ENCODE measurements at places on chromosomes 3 and 15. TPM values are rescaled to one million over a fixed set of nuclear protein-coding genes. Genes with fewer than 3 reads are reported as not detected.

DNA sequence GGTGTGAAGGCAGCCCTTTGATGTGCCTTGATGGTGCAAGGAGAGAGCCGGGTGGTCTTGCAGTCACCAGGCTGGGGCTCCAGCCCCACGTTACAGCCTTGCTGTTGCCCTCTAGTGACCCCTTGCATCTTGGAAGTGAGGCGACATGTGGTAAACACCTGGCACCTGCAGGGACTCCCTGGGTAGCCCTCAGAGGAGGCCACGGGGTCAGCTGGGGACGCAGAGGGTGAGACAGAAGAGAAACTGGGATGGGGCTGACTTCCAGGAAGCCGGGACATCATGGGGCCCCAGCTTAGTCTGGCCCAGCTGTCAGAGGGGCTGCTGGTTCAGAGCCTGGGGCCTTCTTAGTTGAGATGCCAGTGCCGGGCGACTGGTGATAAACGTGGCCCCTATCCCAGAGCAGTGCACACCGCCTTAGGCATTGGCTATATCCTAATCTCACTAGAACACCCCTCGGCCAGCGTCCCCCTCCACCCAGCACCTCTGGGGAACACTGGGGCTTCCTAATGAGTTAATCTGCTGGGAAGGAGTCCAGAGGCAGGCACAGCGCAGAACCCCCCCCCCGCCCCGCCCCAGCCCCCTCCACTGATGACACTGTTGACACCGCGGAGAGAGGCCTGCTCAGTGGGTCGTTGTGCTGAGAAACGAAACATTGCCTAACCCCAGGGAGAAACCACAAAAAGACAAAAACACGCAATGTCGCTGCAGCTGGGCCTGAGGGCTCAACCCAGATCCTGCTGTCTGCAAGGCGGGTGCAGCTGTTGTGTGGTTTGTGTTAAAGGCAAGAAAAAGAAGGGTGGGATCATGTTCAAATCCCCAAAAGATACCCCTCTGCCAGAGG, 60.5 kb upstream of the KLF13 start:
- DNase-seq = no peak

GRCh38 chr3:185353823-185354614, 8.9 kb upstream of the MAP3K13 start:
- peak; percentile 72 for DNase-seq

- DNase-seq = no peak
Observed at GRCh38 chr15:52206446-52206845, 15.3 kb upstream of the GNB5 start.

DNA sequence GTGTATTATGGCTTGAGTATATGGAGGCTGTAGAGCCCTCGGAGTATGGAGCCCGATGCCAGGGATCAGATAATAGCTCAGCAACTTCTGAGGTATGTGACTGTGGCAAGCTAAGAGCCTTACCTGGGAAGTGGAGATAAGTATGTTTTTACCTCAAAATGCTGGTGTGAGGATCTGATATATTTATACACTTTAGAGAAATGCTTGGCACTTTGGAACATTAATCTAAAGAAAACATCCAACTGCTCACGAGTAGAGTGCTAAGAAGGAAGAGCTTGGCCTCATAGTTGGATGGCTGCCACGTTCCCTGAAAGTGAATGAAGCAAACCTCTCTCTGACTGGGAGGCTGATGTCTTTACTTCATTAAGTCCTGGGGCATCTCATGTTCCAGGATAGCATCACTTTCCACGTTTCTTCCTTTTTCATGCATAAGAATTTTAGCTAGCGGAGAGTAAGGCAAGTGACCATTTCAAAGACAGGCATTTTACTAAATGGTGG, 58.9 kb upstream of the GOLGA8J start:
- no peak for DNase-seq

DNA sequence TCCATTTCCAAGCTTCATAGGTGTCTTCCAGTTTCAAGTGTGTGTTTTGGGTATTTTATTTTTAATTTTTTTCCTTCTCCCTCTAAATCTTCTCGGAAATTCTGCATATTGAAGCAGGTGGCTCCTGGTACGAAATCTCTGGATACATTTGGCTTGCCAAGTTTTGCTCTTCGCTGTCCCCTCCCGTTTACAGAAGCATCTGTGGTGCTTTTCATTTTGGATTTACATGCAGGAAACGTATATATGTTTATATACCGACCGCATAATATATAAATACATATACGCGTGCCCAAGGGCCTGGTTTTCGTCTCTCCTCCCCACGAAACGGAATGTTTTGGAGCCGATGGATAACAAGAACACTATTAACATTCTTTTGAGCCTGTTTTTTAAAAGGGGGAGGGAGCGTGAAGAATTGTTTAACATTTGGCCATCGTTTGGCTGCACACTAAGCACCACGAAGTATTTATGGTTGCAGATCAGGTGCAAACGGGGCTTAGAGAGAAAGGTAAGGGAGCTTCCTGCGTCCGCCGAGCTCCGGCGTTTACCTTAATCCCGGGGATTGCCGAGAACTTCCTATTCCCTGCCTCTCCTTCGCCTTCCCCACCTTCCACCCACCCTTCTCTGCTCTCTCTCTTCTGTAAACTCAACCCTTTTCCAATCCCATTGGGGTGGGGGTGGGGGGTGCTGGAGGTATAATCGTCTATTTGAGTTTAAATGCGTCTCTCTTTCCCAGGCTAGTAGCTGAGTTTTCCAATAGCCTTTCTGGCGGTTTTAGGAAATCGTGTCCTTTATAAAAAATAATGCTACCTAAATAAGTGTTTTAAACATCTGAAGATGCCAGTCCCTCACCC, 1.1 kb upstream of the NLGN1 start:
- DNase-seq = peak; percentile 6

DNA sequence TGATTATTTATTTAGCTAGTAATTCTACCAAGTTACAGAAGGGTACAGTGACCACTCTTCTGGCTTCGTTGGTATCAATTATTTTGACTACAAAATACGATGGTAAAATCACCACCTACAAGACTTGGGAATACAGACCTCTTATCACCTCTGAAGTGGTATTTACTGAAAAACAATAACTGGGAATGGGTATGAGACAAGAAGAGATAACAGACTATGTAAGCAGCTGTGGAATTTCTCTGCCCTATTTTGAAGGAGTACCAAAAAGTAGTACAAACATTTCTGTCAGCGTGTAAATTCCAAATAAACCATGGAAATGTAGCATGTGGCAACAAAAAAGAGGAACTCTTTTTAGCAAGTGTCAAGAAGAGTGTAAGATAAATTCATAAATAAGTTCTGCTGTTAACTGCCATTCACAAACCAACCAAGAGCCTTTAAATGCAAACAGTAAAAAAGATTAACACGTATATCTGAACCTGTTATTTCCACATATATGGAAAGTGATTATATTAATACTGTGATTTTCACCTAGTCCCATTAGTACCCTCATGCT, 77.0 kb upstream of the SLC12A8 start:
- no peak for DNase-seq

DNA sequence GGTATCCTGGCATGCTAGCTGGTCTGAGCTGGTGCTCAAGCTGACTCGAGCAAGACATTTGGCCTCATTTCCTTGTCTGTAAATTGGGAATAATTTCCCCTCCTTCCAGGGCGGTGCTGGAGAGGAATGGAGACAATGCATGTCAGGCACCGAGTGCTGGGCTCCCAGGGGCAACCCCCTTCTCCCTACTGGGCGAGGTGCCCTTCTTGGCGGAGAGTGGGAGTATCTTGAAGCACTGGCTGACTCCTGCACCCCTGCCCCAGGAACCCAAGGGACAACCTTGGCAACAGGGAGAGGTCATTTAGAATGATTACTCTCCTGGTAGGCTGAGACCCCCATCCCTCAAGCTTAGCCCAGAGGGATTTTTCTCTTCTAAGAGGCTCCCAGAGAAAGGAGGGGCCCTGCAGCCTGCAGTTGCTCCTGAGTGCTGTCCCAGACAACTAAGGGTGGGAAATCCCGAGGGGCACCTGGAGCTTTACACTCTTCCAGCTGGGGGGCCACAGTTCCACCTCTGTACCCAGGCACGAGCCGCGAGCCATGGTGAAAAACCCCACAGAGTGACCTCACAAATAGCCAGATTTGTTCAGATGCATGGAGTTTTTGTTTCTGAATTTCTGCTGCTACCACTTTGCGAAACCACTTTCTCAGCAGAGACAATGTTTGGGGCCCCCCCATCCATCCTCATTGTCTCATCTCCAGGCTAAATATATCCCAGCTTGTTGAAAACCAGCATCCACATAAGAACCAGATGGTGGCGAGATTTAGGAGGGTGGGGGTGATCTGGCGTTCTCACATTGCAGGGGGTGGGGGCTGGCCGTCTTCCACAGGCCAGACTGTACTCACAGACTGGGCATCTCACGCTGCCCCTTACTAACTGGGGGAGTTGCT, 44.8 kb downstream of the ABTB1 start:
- no peak for DNase-seq

DNA sequence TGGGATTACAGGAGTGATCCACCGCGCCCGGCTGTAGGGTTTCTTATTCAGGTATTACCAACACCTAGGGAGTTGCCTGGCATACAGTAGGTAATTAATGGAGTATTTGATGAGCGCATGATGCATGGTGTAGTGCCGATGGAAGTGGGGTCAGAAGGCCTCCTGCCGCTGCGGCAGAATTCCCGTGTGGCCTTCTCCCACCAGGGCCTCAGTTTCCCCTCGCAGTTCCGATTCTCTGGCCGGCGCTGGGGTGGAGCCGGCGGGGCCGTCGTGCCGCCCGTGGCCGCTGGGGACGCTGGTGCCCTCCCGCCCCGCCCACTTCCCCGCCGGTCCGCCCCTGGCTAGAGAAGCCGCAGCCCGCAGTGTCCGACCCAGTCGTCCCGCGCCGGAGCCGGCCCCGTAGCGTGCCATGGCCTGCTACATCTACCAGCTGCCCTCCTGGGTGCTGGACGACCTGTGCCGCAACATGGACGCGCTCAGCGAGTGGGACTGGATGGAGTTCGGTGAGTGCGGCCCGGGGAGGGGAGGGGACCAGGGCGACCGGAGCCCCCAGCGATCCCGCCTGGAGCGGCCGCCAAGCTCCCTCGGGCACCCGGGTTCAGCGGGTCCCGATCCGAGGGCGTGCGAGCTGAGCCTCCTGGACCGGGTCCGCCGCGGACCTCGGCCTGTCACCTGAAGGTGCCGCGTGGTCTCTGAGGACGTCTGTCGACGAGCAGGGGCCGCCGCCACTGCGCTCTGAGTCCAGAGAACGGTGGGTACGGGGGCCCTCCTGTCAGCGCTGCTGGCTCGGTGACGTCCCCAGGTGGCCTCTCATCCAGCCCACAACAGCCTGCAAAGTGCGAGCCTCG, at the start of gene IRAK2:
Gene IRAK2, plus strand, starts transcription at position 374 of the 848 bp plus-strand sequence. Its CDS starts 36 bp downstream, at position 410.
- DNase-seq = peak; percentile 53

DNA sequence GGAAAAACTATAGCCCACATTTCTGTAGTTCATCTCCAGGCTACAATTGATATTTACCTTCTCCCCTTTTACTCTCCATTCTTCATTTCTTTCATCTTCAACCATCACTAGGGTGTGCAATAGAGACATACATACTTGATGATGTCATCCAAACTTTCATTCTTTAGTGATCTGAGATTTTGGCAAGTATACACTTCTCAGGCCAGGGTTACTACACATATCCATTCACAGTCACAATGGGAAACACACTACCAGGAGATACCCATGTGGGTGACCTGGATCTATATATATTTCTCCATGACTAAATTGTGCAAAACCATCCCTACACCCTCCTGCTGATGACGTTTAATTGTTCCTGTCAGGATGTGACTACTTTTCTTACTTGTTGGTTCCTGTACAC, 769.5 kb upstream of the DPPA4 start:
- no peak for DNase-seq

GRCh38 chr3:172194702-172195406, 155.5 kb downstream of the FNDC3B start:
- DNase-seq = no peak

GRCh38 chr3:195751560-195751959, 30.8 kb downstream of the MUC20 start:
- no peak for DNase-seq

DNA sequence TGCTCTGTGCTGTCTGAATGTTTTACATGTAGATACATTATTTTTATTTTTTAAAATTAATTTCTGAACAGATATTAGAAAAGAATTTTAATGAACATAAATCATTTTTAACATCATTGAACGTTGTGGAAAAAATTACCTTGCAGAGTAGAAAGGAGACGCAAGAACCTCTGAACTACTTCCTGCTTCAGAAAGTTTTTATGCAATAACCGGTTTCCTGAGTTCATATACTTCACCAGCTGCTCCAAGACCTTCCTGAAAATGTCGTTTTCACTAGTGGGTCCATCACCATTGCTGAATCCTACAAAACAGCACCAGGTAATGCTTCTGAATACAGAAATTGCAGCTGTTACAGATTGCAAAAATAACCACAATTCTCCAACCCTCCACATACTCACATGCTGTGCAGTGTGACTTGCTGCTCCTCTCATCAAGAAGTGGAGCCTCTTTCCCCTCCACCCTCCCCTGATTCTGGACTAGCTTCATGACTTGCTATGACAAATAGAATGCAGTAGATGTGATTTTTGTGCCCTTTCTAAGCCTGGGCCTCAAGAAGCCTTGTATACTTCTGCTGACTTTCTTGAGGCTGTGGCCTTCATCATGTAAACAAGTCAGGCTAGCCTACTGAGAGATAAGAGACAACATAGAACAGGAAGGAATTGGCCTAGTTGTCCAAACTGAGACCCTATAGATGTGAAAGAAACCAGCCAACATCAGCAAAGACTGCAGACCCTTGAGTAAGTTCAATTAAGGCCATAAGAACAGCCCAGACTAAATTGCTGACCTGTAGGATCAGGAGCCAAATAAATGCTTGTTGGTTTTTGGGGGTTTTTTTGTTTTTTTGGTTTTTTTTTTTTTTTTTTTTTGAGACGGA, 80.4 kb downstream of the TRANK1 start:
- DNase-seq = no peak

DNA sequence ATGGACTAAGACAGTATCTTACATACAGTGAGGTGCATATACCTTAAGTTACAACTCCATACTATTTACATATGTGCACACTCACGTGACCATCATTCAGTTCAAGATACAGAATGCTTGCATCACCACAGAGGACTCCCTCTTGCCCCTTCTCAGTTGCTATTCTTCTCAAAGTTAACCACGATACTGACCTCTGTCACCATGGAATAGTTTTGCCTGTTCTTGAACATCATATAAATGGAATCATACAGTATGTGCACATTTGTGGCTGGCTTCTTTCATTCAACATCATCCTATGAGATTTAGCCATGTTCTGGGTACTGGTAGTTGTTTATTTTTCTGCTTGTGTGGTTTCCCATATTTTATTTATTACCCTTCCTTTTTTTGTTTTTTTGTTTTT, 10.4 kb upstream of the ZSCAN2 start:
- no peak for DNase-seq

- no peak for DNase-seq
Observed at GRCh38 chr15:70341566-70341965, 243.8 kb upstream of the TLE3 start.

Gene TRAT1
- total RNA-seq = not detected

Gene STRA6
- total RNA-seq = 3.0 TPM

Gene MED12L
- total RNA-seq = 0.12 TPM

Gene NBEAL2
- total RNA-seq = 13.9 TPM

Gene CCPG1
- 91.3 TPM for total RNA-seq

Gene CNTN4
- total RNA-seq = not detected

All from A172 (cell line).